ENCODE measurements at places on chromosomes 7 and 10.

GRCh38 chr7:25940086-25940906, 211.7 kb upstream of the NFE2L3 start:
- no peak for DNase-seq

DNA sequence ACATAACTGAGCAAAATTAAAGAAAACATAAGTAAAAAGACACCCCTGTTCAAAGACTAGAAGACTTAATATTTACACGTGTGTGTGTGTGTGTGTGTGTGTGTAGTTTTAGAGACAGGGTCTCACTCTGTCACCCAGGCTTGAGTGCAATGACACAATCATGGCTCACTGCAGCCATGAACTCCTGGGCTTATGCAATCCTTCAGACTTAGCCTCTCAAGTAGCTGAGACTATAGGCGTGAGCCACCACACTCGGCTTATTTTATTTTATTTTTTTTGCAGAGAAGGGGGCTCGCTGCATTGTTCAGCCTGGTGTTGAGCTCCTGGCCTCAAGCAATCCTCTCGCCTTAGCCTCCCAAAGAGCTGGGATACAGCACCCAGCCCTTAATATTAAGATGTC, 90.3 kb downstream of the JMJD1C start:
- DNase-seq: no peak

DNA sequence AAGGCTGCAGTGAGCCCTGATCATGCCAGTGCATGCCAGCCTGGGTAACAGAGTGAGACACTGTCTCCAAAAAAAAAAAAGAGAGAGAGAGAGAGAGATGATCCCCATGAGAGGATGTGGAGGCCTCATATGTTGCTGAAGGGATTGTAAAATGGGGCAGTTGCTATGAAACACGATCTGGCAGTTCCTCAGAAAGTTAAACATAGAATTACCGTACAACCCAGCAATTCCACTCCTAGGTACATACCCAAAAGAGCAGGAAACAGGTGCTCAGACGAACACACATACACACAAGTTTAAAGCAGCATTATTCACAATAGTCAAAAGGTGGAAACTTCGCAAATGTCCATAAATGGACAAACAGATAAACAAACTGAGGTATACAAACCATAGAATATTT, 27.4 kb upstream of the CYTH3 start:
- no peak for DNase-seq

GRCh38 chr7:132430861-132431822, 145.1 kb downstream of the PLXNA4 start:
- DNase-seq: no peak

DNA sequence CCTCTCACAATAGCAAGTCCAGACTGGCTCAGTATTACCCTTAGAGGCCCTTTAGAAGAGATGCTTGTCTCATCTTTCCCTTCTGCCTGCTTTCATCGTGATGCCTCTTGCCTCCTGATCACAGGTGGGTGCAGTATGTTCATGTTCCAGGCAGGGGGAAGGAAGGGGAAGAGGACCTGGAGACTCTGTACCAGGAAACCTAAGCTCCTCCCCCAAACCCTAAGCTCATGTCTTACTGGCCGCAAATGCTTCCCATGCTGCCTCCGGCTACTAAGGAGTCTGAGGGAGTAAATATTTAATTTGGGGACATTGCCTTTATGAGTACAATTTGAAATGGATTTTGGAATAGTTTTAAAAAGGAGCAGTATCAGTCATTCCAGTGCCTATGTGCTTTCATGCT, 192.6 kb downstream of the CDCA7L start:
- DNase-seq: no peak

GRCh38 chr7:98194672-98195457, 16.4 kb upstream of the BHLHA15 start:
- no peak for DNase-seq

DNA sequence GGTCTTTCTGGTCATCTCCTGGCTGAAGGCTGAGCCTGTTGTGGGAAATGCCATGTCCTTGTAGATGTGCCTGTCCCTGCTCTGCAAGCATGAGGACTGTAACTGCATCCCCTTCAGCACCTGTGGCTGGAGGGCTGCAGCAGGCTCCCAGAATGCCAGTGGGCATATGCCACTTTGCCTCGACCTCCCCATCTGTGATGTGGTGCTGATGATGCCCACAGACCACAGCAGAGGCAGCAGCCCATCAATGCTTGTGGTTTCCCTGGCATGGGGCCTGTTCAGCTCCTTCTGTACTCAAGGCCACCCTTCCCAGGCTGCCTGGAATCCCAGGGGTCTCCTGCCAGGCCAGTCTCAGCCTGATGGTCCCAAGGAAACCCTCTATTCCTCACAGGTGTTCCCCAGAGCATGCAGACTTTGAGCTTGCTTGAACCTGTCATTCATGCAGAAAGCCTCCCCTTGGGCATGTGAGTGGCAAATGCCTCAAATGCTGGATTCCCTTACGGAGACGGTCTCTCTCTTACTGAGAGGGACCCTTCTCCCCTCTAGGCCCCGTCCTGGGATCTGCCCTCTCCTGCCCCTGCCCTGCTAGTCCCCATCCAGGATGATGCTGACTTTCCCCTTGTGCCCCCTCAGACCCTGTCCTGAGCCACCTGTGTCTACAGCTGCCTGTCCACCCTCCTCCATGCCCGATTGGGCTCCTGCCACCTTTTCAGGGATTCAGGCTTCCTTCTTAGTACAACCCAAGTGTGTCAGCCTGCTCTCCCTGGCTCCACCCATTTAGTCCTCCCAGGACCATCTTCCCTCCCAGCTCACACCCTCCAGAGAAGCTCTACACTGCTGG, 50.9 kb upstream of the ANTXRL start:
- no peak for DNase-seq

DNA sequence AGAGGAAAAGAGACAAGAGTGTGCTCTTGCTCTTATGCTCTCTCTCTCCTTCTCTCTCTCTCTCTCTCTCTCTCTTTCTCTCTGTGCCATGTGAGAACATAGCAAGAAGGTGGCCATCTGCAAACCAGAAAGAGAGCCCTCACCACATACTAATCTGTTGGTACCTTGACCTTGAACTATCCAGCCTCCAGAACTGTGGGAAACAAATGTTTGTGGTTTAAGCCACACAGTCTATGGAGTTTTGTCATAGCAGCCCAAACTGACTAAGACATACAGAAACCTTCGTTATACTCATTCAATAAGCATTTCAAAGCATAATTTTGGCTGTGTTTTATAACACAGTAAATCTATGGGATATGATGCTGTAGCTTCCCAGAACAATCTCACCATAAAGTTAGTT, 56.4 kb upstream of the PLPP4 start:
- DNase-seq: no peak

- no peak for DNase-seq
Measured at GRCh38 chr7:54145716-54146115, 396.5 kb upstream of the VSTM2A start.

GRCh38 chr10:103720328-103720963, 134.9 kb downstream of the SH3PXD2A start:
- no peak for DNase-seq

DNA sequence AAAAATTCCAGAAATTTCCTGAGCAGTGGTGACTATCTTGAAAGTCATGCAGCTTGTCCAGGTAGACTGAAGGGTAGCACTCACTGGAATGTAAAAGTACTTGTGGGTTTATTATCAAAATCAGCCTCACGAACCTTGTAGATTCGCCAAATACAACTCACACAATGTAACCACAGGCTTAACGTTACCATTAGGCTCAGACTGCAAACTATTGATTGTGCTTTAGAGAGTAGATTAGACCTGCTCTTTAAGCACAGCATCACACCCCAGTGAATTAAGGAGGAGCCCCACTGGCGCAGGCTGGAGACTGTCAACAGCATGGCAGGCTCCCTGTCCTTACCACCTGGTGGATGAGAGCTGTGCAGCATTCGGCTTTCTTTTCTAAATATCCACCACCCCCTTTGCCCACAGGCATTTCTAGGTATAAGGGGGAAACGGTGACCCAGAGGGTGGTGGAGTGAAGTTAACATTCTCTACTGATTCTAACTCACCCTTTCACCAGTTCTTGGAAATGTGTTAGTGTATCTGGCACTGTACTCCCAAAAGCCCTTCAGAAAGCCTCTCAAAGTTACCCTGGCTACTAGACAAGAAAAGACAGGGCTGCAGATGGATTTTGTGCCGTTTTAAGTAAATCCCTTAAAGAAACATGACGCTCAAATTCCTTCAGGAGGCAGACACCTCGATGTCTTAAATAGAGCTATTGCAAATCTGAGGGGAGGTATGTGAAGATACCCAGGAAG, 56.6 kb downstream of the GSDME start:
- DNase-seq: no peak

- no peak for DNase-seq
Measured at GRCh38 chr7:30420662-30421061, 57.9 kb downstream of the NOD1 start.

DNA sequence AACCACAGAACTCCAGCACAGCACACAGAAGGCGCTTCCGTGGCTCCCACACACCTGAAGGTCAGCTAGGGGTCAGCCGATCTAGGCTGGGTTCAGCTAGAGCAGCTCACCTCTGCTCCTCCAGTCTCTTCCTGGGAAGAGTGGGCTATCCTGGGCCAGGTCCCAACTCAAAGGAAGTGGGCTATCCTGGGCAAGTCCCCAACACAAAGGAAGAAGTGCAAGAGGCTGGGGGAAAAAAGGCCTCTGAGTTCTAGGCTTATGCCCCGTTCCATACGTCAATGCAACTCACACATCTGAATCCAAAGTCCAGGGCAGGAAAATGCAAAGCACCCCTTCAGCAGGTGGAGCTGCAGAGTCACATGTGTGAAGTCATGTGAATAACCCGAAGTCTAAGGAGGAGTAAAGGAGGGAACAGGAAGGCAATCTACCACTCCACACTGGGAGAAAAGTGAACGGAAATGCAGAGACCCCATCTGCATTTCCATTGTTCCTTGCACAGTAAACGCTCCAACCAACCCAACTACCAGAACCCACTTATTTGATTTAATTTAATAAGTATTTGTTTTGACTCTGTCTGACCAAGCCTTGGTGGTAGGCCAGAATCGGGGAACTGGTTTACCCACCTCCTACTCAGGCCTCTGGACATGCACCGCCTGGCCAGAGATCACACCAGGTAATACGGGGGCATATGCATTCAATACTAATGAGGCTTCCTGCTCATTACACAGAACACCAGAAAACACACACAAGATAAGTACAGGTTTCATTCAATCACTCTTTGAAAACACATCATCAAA, 95.5 kb upstream of the RNF32 start:
- no peak for DNase-seq

GRCh38 chr7:66500087-66500486, 128.6 kb upstream of the KCTD7 start:
- no peak for DNase-seq

- no peak for DNase-seq
Measured at GRCh38 chr7:138338361-138338760, 121.7 kb upstream of the TRIM24 start.

DNA sequence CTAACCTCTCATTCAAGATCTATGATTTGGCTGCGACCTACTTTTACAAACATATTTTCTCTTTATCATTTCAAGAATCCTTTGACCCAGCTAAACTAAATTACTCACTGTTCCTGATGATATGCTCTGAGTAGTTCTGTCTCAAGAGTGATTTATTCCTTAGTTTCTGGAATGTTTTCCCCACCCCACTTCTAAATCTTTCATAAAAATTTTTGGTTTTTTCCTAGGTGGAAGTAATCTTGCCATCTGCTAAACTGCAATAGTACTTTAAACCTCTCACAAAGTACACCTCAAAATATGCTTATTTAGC, 170.8 kb downstream of the DNAJC1 start:
- no peak for DNase-seq

- no peak for DNase-seq
Measured at GRCh38 chr7:106423111-106423510, 138.3 kb upstream of the NAMPT start.

GRCh38 chr7:36986948-36987724, 262.8 kb upstream of the AOAH start:
- DNase-seq: peak; percentile 28

DNA sequence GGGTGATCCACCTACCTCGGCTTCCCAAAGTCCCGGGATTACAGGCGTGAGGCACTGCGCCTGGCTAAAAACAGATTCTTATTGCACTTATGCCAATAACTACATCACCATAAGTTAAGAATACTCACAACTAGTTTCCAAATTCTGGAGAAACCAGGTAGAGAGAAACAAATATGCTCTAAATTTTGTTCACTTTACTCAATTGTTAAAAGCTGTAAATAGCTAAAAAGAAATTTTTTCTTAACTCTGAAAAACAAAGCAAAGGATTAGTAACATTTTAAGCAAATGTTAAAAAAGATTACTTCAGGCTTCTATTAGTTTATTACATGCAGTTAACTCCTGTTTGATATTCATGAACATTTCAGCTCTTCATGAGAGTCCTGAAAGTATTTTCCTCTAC, 28.3 kb upstream of the ZMIZ2 start:
- DNase-seq: no peak

DNA sequence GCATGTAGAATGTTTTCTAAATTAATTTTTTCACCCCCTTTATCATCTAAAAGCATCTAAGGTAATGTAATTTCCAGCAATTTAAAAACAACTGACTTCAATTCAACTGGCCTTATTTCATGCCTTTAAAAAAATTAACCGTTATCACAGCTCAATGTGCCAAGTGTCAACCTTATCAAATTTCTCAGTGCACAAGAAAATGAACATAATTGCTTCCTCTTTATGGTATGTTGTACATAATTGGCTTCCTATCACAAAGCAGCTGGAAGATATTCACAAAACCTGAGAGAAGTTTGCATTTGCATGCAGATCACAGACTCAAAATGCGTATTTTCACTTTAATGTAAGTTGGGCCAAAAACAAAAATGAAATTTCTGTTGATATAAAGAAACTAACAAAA, 966.4 kb downstream of the GRM8 start:
- DNase-seq: no peak

GRCh38 chr10:121411004-121411403, 187.2 kb downstream of the FGFR2 start:
- no peak for DNase-seq

GRCh38 chr10:34731885-34732701, 83.0 kb downstream of the PARD3 start:
- no peak for DNase-seq

DNA sequence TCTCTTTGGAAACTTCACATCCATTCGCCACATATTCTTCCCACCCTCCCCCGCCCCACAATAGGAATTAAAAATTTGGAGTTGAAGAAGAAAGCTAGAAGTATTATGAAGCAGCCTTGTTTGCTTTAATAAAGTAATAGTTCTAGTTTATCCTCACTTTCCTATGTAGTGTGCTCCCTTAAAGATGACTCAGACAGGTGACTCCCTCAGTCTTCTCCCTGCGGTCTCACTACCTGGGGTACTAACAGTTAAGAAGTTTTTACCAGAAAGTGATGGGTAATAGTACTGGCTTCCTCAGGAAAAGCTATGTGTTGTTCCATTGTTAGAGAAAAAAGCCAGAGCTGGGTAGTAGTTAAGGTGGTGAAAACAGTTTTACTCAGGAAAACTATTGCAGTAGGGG, 58.6 kb downstream of the CCNY start:
- no peak for DNase-seq
